NCI-H146 (cell line): ENCODE measurements at places on chromosomes 1 and 21.

DNA sequence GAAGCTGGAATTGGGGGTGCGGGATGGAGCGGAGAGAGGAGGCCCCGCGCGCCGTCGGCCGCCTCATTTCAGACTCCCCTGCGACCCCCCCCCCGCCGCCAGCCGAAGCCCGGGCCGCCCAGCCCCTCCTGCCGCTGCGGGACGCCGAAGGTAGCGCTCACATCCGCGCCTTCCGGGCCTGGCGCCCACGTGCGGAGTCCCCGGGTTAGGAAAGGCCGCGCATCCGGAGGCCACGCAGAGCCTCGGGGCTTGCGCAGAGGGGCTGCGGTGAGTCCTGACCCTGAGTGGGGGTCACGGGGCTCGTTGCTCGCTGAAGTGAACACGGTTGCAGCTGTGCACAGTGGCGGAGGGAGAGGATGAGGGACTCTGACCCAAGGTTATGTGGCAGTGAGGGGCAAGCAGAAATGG lies 552 bp upstream of the ZNF496 start:
- peak; percentile 76 for DNase-seq

DNA sequence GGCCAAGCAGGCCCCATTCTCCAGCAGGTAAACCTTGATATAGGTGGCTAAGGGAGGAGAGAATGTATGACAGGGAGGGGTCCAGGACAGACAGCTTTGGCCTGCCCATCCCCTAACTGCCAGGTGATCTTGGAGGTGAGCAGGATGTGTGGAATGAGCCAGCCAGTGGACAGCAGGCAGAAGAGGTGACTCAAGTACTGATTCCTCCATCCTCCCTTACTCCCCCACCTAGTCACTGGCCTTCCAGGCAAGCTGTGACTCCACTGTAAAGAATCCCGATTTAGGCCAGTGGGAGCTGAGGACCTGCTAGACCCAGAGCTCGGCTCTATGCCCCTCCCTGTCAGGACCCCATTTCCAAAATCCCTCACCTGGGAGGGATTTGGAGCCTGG lies 36.6 kb downstream of the RIMS3 start:
- no peak for DNase-seq

- peak; percentile 94 for DNase-seq
Observed at GRCh38 chr1:86756062-86756406, 51.7 kb downstream of the SH3GLB1 start.

DNA sequence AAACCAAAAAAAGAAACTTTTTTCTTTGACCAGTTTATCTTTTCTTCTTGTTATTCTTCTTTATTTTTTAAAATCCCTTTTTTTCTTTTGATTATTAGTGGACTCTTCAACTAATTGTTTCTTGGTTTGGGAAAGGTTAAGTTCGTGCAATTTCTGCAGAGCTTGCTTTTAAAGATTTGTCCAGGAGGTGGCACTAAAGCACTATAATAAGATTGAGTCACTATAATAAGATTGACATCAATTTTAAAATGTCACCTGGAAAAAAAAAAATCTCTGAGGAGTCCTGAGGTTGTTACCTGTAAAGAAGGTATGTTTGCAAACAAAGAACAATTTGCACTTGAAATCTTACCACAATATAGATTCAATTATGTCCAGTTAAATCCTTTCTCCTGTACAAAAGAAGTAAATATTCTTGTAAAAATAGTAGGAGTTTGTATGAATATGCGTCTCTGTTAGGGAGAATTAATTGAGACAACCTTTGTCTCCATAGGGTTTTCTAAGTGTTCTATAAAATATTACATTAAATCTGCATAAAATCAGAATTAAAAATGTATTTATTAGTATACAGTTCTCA lies 166.7 kb downstream of the ADGRL4 start:
- DNase-seq: peak; percentile 35

- DNase-seq: no peak
Observed at GRCh38 chr1:34140011-34140676, 24.9 kb downstream of the CSMD2 start.

GRCh38 chr1:205061665-205062069 lies 18.7 kb downstream of the CNTN2 start:
- peak; percentile 74 for DNase-seq

GRCh38 chr1:187270256-187270655 lies 441.5 kb downstream of the PLA2G4A start:
- DNase-seq: no peak

- DNase-seq: no peak
Observed at GRCh38 chr1:61279570-61279969, 197.2 kb downstream of the NFIA start.

DNA sequence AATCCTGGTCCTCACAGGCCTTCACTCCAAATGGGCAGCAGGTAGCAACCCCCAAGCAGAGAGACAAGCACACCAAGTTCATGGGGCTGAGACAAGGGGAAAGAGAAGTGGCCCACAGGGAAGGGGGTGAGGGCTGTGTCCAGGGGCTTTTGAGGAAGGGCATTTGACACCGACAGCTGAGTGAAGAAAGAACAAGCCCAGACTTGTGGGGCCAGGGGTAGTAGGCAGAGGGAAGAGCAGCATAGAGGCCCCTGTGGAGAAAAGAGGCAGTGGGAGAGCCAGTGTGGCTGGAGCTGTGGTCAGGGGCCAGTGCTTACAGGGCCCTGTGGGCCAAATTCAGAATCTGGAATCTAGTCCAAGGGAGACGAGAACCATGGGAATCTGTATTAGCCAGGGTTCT lies 85.4 kb downstream of the IGSF21 start:
- no peak for DNase-seq

- no peak for DNase-seq
Observed at GRCh38 chr1:17531682-17532487, 7.6 kb upstream of the ARHGEF10L start.

DNA sequence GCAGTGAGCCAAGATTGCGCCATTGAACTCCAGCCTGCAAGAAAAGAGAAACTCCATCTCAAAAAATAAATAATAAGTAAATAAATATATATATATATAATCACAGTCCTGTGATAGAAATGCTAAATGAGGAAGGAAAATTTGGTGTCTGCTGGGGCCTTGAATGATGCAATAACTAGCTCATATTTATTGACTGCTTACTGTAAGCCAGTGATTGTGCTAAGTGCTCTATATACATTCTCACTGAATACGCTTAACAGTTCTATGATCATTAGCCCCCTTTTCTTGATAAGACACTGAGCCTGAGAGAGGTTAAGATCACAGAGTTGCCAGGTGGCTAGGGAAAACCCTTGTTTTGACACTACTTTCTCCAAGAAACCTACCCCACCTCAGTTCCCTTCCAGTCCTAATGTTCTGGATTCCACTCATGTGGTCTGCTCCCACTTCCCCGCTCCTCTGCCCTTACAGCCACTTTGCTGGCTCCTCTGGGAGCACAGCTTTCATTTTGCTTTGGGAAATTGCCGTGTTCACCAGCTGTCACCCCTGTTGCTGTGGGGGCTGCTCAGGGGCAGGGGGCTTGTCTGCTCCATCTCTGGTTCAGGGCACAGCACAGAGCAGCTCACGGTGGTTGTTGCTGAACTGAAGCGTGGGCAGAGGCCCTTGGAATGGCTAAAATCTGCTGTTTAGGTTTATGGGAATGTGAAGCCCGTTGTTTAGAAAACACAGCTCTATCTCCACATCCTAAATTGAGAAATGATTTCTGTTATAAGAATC lies 2.5 kb upstream of the BMP8A start:
- no peak for DNase-seq

DNA sequence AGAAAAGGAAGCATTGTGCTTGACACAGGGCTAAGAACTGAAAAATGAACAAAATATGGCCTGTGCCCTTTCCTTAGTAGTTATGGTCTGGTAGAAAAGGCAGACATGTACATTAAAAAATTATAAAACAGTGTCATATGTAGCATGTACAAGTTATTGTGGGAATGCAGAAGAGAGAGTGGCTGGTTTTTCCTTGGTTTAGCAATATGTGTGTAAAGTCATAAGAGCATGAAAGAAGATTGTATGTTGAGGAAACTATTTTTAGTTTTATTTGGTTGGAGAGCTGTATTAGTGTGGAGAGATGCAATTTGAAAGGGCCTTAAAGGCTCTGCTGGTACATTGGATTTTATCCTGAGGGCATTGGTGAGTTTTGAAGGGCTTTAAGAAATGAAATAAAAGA lies 145.8 kb downstream of the PDE4B start:
- DNase-seq: no peak
